ENCODE measurements at places on chromosomes 6 and 20.
A peak's percentile ranks its signal among the peaks of the same experiment; 100 is the strongest.

GRCh38 chr6:134035823-134036296 lies 16.6 kb downstream of the SLC2A12 start:
- DNase-seq, result peak; percentile 6

GRCh38 chr6:47357827-47358226 lies 48.1 kb upstream of the TNFRSF21 start:
- DNase-seq, result no peak

GRCh38 chr6:134422426-134423231 lies 104.7 kb upstream of the SGK1 start:
- no peak for DNase-seq

DNA sequence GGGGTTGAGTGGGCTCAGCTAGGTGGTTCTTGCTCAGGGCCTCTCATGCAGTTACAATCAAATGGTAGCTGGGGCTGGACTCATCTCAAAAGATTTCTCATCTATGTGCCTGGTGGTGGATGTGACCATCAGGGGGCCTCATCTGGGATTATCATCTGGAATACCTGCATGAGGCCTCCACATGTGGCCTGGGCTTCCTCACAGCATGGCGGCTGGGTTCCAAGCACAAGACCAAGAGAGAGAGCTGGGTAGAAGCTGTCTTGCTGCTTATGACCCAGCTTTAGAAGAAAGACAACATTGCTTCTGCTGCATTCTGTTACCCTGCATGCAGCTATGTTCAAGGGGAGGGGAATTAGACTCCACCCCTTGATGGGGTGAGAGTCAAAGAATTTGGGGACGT lies 22.5 kb downstream of the ARHGAP40 start:
- no peak for DNase-seq

GRCh38 chr20:57910716-57911115 lies 200.9 kb upstream of the PMEPA1 start:
- no peak for DNase-seq

- DNase-seq, result no peak
Observed at GRCh38 chr6:19892260-19892659, 55.1 kb downstream of the ID4 start.

GRCh38 chr6:69980624-69981023 lies 114.3 kb downstream of the COL19A1 start:
- DNase-seq, result no peak

DNA sequence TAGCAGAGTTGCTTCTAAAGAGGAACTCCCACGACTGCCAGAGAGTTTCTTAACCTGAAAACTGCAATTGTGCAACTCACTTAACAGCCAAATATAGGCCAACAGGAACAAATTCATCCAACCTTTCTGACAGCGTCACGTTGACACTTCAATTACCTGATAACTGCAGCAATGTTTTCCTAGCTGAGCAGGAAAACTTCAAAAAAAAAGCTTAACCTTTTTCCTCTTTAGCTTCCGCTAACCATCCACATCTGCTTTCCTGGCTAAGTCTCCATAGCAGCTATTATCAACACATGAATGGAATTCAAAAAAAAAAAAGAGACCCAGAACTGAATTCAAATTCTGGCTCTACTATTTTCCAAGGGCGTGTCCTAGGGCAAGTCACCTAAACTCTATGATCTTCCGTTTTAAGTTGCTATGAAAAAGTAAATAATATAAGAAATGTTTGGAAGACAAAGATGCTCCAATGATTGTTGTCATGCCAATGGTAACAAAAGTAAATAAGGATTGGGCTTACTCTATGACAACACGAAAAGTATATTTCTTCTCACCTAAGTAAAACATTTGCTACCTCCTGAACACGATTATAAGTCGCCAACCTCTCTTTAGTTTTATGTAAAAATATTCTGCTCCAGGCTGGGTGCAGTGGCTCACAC lies 524.6 kb upstream of the JARID2 start:
- no peak for DNase-seq

- DNase-seq, result no peak
Observed at GRCh38 chr6:163705923-163706322, 291.4 kb downstream of the QKI start.

GRCh38 chr6:86152546-86152945 lies 509.9 kb upstream of the SYNCRIP start:
- no peak for DNase-seq

DNA sequence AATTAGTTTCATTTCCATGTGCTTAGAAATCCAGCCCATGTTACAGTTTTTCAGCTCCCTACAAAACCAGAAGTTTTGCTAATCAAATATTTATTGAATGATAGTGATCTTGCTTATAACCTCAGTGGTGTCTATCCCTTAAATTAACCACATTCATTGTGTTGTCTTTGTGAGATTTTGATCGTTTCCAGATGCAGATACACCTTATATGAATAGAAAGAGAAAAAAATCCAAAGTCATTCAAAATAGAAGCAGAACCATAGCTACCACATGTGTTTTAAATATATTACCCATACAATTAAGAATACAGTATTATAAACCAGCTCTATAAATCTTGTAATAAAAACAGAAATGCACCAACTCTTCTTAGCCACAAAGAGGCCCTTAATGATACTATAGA lies 60.6 kb upstream of the RREB1 start:
- no peak for DNase-seq

GRCh38 chr20:5211803-5212714 lies 85.3 kb downstream of the CDS2 start:
- no peak for DNase-seq

GRCh38 chr20:43903953-43904826 lies 10.5 kb upstream of the TOX2 start:
- DNase-seq, result no peak

DNA sequence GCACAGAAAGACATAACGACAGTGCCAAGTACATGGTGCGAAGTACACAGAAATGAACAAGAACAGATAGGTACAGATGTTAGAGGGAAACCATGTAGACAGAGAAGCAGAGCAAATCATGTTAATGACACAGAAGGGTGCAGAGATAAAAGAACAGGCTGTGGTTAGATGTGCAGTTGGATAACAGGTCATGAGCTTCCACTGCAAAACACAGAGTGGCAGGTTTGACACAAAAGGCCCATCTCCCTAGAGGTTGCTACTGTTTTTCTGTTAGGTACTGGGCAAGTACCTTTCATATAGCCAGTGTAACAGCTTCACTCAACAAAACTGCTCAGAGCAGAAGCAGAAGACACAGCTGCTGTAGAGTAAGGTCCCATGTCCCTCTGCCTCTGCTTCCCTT lies 84.6 kb downstream of the AK9 start:
- DNase-seq, result no peak

DNA sequence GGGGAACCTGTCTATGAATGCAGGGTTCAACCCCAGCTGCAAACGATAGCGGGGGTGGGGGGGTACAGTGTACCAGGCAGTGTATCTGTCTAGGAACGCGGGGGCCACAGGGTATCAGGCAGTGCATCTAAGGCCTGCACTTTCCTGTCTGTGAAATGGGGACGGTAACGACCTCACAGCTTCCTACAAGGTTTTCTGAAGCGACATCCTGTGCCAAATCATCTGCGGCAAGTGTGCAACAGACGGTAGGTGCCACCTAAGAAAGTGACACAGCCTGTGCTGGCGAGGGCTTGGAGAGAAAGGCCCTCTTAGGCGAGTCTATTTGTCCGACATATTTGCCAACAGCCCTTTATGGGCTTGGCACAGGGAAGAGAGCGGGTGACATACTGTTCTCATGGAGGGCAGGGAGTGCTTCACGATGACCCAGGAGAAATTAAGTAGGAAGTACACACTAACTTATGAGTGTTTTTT lies 3.8 kb downstream of the DIDO1 start:
- DNase-seq, result no peak

- DNase-seq, result no peak
Observed at GRCh38 chr6:165752451-165752850, 89.4 kb upstream of the PDE10A start.

DNA sequence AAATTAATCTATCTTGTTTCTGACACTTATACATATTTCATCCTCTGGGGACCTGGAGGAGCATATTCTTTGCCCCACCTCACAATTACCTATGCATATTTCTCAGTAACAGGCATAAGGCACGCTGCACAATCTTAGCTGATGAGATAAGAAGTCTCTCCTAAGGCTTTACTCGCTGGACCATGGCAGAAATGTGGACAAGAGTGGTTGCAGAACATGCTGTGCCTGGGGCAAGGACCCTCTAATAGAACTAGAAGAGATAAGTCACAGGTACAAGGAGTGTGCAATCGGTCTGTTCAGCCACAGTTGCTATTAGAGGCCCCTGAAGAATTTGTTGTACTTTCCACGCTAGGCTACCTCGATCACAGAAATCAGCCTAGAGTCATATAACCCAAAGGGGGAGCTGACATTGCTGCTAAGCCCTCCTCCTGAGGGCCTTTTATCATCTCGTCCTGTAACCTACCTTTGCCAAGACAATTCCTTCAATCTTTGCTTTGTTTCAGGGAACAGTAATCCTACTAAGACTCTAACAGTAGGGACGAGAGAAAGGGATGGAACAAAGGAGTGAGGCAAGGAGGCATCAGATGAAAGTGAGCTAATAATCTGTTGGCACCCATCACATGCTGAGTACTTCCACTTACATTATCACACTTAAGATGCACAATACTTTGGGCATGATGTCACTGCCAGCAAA lies 16.1 kb upstream of the DEFB129 start:
- no peak for DNase-seq

DNA sequence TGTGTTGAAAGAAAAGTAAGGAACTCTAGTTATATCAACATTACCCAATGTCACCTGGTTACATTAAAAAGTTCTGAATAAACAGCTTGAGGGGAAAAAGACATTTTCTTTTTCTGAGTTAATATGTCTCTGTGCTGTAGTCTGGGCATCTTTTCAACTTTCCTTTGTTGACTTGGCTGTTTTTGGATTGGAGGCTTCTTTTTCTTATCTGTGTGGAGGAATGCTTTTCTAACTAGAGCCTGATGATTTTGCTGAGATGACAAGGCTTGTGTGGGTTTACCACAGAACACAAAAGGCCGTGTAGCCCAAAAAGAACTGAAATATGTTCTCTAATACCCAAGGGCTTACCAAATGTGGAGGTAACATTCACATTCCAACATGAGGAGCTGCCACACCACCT lies 161.8 kb downstream of the KCNQ5 start:
- no peak for DNase-seq

- DNase-seq, result no peak
Observed at GRCh38 chr20:21099751-21100577, 6.2 kb downstream of the LINC00237 start.

GRCh38 chr20:63319164-63320040 lies 26.4 kb downstream of the COL20A1 start:
- DNase-seq, result no peak

DNA sequence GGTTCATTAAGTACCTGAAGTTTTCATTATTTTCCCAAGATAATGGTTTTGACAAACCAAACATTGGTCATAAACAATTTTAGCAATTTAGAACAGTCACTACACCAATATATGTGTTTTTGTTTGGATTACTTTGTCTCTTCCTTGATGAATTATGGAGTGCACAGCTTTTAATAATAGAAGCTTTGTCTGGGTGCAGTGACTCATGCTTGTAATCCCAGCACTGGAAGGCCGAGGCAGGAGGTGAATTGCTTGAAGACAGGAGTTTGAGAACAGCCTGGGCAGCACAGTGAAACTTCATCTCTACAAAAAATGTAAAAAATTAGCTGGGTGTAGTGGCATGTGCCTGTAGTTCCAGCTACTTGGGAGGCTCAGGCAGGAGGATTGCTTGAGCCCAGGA lies 89.4 kb upstream of the ANKEF1 start:
- DNase-seq, result no peak

DNA sequence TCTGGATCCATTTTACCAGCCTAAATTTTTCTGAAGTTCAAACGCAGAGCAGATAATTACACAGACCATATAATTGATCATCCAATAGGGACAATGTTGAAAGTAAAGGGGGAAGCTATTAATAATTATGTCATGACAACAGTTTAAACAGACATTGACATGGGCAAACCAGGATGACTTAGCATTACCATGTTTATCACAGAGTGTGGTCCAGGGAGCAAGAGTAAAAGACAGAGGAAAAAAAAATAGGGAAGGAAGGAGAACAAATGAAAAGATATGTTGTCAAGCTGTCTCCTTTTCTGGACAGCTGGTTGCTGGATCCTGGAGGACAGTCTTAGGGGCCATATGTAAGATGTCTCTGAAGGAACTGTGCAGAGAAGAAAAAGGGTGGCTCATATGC lies 69.4 kb upstream of the FBXL4 start:
- DNase-seq, result no peak

DNA sequence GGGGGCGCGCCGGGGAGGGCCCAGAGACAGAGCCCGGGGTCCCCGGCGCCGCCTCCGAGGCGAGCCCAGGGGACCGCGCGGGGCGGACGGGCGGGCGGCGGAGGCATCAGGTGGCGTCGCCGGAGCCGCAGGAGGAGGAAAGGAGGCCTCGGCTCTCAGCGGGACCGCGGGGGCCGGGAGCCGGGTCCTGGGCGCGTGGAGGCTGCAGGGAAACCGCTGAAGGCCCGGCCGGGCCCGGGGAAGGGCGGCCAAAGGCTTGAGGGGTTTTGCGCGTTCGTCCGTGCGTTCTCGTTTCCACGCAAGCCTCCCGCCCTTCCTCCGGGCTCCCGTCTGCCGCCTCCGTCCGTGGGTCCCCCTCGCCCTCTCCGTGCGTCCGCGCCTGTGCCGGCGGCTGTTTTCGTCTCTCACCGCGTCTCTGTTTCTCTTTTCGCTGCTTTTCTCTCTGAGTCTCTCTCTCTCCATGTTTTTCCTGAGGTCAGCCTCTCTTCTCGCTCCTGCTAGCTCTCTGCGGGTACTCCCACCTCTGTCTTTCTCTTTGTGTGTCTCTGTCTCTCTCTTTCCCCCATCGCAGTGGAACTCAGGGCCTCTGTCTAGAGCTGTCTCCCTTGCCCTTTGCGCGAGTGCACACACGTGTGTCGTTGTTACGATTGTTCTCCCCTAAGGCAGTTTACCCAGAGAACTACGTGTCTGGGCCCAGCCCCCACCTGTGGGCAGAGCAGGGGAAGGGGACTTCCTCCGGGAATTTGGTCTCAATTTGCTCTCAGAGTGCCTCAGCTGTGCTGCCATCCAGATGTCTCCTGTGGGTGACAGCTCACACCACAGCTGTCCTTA lies 2.1 kb downstream of the IRF4 start:
- no peak for DNase-seq

- DNase-seq, result no peak
Observed at GRCh38 chr6:23389386-23389785, 736.6 kb upstream of the NRSN1 start.

- no peak for DNase-seq
Observed at GRCh38 chr6:155123520-155123919, 128.4 kb downstream of the TIAM2 start.

GRCh38 chr20:62470001-62470400 lies 5.8 kb downstream of the GATA5 start:
- DNase-seq, result no peak

DNA sequence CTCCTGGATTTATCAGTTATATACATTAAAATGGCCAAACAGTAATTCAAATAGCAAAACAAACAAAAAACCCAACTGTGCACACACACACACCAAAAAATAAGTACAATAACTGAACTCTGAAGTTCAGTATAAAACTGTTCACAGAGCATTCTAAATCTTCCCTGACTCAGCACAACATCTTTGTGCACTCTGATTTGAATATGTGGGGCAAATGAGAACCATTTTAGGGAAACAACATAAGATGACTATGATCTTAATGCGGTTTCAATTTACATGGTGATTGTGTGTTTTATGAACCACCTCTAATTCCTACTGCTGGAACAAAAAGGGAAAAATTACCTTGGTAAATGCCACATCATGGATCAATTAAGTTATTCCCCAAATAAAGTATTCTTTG lies 41.7 kb downstream of the PLAGL1 start:
- no peak for DNase-seq

Data from NCI-H2227 treated with DMSO at 0.1 percent for 48 hours (cell line).